ENCODE measurements at places on chromosomes 4 and X.

GRCh38 chrX:111098874-111099273 is 2.9 kb downstream of the PAK3 start:
- peak; percentile 24 for DNase-seq

DNA sequence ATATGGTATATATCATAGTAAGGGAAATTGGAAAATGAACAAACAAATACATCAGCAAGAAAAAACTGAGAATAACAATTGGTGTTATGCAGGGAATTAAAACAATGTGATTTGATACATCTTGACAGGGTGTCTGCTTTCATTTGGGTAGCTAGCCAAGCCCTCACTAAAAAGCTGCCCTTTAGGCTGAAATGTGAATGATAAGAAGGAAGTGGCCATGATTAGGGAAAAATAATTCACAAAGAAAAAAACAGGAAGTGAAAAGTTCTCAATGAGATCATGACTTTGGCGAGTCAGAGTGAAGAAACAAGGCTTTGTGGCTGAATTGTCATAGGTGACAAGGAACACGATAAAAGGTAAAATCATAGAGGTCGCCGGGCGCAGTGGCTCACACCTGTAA is 675.8 kb upstream of the SLIT2 start:
- DNase-seq = no peak

GRCh38 chr4:86963697-86964096 is 28.9 kb downstream of the AFF1 start:
- no peak for DNase-seq

DNA sequence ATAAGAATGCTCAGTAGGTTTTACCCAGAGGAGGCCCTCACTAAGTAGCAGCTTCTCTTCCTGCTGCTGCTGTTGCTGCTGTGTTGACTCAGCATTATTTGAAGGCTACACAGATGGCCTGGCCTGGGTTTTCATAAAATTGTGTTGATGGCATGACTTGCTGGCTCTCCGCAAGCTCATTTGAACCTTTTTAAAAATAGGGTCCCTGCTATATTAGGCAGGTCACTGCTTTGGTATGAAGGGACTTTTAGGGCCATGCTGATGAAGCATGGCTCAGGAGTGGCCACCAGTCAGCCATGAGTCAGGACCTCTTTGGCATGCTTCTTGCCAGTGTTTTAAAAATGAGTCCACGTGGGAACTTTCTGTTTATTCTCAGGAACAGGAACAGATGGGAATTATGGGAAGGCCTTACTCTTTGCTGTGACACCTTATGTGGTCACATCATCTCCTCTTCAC is 128.7 kb downstream of the MID1IP1 start:
- DNase-seq = no peak

DNA sequence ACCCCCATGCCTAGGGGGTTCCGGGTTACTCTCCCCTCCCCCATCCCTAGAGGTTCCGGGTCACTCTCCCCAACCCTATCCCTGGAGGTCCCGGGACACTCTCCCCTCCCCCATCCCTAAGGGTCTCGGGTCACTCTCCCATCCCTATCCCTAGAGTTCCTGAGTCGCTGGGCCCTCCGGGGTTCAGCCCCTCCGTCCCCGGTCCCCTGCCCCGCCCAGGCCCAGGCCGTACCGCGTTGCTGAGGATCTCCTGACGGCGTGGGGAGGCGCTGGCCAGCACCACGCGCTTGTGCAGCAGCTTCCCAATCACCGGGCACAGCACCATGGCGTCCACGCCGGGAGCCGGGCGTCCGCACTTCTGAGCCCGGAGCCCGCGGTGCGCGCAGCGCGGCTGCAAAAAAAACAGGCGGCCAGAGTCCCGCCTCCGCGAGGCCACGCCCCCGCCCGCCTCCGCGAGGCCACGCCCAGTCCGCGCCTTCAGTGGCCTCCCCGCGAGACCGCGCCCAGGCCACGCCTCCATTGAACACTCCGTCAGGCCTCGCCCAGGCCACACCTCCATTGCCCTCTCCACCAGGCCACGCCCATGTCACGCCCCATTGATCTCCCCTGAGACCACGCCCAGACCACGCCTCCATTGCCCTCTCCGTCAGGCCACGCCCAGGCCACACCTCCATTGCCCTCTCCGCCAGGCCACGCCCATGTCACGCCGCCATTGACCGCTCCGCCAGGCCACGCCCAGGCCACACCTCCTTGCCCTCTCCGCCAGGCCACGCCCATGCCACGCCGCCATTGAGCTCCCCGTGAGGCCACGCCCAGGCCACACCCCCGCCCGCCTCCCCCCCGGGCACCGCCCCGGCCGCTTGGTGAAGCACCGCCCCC is at the start of gene ASMTL:
TSS of gene ASMTL (minus strand) at position 394 of the 879 bp plus-strand sequence. CDS start at position 325, 69 bp downstream.
- DNase-seq = peak; percentile 100

GRCh38 chr4:143281507-143282190 is 55.0 kb upstream of the GAB1 start:
- no peak for DNase-seq

DNA sequence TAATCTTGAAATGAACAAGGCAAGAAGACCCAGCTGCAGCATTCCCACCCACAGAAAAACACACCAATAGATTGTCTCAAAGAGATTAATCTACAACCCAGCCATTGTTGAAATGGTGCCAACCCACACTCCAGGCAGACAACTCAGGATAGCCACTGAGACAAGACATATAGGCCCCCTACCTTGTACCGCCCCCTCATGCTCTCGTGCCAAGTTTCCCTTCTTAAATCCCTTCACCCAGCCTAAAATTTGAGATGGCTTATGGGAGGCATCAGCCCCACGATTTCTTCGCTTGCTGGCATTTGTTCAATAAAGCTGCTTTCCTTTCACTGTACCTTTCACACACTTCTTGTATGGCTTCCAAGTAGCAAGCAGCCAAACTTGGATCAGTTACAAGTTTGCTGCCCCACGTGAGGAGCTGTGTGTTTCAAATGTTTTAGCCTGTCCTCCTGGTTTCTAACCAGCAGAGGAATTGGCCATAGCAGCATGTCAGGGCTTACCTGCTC is 1754.1 kb downstream of the C4orf33 start:
- no peak for DNase-seq

DNA sequence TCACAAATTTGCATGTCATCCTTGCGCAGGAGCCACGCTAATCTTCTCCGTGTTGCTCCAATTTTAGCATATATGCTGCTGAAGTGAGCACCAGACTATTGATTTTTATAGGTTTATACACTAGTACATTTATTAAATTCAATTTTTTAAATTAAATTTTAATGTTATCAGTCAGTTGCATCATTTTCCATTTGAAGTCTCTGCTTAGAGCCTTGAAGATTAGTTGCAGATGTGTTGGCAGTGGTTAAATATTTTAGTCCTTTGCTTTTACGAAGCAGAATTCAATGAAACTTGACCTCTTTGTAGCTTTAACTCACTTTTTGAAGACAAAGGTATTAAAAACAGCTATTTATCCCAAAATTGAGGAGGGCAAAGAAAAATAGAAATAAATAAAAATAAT is 16.5 kb downstream of the TRAPPC11 start:
- DNase-seq = no peak

Measured in stimulated activated CD8-positive, alpha-beta memory T cell treated with anti-CD3 and anti-CD28 coated beads, Interleukin-12 subunit alpha, Interleukin-12 subunit beta, amount 100 ng/mL, for 4 hours (primary cell).